ENCODE measurements at places on chromosomes 2 and 18.

DNA sequence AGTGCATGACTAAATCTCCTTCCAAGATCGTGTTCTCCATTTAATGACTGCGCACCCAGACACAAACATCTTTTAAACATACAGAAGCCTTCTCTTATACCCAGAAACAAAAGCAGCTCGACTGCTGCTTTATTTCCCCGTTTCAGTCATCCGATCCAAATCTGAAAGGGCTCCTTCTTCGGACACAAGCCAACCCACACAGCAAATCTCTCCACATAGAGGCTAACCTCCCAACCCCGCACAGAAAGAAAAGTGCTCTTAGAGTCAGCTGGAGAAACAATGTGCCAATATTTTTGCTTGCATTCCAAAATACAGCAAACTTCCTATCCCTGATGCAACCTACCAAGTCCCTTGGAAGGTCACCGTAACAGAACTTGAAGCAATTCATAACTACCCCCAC, 29.1 kb downstream of the GAREM1 start:
- DNase-seq = no peak

DNA sequence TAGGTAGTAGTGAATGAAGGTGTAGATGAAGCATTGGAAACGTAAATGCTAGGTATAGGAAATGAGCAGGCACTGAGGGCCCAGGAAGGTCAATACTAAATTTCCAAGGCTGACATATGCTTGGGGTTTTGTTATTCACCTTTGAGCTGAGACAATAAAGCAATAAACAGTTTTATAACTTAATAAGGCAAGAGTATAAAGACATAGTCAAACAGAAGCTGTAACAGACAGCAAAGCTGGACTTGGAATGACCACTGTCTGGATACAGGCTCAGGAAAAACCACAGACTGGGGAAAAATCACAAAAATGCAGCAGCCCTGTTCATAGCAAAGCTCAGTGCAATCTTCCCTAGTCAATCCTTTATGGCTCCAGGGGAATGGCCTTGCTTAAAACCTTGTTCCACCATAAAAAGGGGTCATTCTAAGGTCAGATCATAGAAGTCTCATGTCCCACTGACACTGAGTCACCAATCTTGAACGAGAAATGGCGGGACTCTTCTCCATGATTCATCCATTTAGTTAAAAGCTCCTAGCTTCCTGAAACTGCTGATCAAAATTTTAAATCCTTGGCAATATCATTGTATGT, 493.3 kb downstream of the CMPK2 start:
- DNase-seq = peak; percentile 86

- no peak for DNase-seq
Measured at GRCh38 chr2:189865826-189866225, 81.6 kb downstream of the PMS1 start.

DNA sequence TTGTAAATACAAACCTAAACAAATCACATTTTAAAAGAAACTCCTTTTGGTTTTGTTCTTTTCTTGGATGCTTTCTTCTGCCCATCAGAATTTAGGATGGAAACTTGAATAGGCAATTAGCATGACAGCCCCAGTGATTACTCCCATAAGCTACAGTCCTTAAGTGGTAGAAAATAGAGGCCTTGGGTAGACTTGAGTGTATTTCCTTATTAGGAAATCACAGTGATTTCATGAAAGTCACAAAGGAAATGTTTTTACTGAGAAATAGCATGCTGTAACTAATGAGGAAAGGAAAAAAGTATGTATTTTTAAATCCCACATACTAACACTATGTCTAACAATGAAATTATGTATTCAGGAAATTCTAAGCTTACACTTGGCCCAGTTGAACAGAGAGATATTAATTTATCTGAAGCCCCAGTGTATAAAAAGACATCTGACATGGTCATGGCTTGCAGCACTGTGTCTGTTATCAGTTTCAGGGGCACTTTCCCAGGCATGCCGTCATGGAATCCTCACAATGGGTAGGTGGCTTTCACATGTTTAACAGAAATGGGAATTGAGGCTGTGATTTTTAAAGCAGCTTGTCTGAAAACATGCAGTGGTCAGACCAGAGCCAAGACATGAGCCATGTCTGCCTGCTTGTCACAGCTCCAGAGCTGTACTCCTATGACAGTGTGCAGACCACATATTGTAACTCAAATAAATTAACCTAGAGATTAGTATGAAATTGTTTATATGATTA, 79.7 kb upstream of the TRIB2 start:
- DNase-seq = peak; percentile 66

DNA sequence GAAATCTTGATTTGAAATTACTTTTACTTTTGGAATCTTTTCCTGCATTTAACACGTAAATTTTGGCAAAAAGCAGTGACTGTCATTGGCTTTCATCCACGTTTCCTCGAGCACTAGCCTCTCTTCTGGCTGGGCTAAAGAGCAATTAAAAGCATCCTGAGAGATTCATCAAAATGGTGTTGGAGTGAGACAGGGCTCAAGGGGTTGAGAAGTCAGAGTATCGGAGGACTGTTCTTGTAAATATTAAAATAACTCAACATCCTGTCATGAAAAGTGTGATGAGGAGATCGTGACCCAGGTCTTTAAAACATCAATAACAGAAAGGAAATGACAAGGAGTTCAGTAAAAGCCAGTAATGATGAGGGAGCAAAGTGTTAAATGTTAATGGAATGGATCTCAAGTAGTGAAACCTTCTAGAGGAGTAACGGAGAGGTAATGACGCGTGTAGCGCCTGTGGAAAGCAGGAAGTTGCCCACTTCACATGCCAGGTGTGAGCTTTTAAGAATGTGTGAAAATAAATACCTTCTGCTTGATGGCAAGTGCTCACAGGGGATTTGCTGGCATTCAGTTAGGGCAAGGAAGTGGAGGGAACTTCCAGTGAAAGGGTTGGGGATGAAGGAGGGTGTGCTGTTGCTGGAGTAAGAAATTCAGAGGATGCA, 754.4 kb downstream of the ADCYAP1 start:
- DNase-seq = no peak

GRCh38 chr2:132638313-132639040, 31.5 kb downstream of the LYPD1 start:
- no peak for DNase-seq

- peak; percentile 19 for DNase-seq
Measured at GRCh38 chr18:40962784-40963183, 992.2 kb upstream of the PIK3C3 start.

GRCh38 chr2:98509542-98510321, 65.1 kb downstream of the INPP4A start:
- DNase-seq = no peak

- DNase-seq = no peak
Measured at GRCh38 chr18:2635586-2635985, 19.9 kb upstream of the SMCHD1 start.

GRCh38 chr18:676069-676468, 18.6 kb downstream of the TYMS start:
- DNase-seq = no peak

GRCh38 chr2:189066037-189066436, 91.9 kb downstream of the COL3A1 start:
- no peak for DNase-seq
